Astrocyte (in vitro differentiated cells and primary cell): ENCODE measurements at places on chromosomes 6 and 20.

DNA sequence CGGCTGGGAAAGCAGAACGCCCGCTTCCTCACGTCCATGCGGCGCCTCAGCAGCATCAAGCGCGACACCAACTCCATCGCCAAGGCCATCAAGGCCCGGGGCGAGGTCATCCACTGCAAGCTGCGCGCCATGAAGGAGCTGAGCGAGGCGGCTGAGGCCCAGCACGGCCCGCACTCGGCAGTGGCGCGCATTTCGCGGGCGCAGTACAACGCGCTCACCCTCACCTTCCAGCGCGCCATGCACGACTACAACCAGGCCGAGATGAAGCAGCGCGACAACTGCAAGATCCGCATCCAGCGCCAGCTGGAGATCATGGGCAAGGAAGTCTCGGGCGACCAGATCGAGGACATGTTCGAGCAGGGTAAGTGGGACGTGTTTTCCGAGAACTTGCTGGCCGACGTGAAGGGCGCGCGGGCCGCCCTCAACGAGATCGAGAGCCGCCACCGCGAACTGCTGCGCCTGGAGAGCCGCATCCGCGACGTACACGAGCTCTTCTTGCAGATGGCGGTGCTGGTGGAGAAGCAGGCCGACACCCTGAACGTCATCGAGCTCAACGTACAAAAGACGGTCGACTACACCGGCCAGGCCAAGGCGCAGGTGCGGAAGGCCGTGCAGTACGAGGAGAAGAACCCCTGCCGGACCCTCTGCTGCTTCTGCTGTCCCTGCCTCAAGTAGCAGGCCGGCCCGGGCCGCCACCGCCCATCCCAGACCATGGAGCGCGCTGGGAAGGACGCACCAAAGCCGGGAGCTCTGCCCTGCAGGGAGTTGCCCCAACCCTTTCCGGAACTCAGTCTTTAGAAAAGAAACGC is 36.7 kb downstream of the STX11 start:
- no peak for DNase-seq

GRCh38 chr20:18108326-18108725 is 29.3 kb upstream of the KAT14 start:
- DNase-seq: no peak

DNA sequence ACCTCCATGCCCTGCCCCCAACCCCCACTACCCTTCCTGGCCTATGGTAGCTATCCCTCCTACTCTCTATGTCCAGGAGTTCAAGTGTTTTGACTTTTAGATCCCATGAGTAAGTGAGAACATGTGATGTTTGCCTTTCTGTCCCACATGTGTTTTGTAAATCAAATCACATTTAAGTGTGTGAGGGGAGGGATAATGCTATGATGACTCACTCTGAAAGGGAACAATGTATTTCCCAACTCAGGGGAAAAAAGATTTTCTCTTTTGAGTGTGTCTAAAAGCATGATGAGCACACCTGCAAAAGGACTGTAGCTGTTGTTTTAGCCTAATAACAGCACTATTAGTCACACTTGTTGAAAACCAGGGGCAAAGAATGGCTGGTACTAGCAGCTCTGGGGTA is 193.7 kb downstream of the GJA10 start:
- peak; percentile 84 for DNase-seq

DNA sequence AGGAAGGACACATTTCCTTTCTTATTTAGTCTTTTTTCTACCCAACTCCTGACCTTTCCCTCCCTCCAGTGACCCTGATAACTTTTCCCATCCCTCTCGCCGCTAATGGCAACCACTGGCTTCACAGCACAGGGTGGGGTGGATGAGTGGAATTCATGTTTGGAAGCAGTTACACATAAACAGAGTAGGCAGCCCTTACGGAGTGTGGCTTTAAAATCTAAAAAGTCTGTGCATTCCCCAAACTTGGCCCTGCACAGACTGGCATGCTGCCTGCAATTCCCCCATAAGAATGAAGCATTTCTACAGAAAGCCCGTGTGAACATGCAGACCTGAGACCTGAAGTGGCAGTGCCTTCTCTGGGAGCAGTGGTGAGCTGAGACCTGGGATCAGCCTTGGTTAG is 275.9 kb upstream of the PRND start:
- peak; percentile 12 for DNase-seq

- DNase-seq: no peak
Observed at GRCh38 chr20:44769481-44769863, 23.8 kb downstream of the KCNK15 start.

DNA sequence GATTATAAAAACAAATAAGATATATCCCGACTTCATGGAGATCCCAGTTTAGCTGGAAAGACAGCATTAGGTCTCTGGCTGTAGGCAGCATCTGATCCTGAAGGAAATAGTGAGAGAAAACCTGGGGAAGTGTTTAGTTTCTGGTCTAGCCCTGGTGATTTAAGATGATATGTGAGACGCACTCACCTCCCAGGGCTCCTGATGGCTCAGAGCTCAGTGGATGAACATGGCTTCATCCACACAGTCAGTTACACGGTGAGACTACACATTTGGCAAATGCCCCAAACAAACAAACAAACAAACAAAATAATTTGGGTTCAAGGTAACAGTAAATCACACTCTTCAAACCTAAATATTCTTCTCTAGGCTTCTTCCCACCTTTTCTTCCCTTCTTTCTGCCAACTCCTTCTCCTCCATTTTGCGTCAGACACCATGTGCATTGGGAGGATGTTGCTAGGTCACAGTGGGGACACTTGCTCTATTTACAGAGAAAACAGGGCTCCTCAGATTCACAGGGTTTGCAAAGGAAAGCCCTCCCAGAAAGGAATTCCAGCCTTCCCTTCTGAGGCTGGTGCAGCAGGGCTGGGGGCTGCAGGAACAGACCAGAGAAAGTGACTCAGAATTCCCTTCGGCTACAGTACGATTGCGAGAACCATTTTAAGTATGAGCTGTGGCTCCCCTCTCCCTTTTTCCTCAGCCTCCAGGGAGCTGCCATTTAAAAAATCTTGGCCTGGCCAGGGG is 59.6 kb upstream of the SALL4 start:
- peak; percentile 42 for DNase-seq

DNA sequence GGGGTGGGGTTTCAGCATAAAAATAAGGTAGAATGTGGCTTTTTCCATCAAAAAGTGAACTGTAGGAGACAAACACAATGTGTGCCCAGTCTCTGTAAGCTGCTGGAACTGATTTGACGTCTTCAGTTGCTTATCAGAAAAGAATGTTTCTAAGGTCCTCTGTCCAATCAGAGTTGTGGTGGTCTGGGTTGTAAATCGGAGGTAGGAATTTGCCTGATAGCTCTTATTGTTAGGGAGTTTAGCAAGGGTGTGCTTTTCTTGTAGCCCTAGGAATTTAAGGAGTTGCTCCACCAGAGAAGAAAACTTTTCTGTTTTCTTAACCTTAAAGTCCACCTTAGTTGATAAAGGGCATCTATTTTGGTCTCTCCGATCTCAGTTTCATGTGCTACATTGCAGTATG is 10.4 kb upstream of the SSTR4 start:
- DNase-seq: no peak

DNA sequence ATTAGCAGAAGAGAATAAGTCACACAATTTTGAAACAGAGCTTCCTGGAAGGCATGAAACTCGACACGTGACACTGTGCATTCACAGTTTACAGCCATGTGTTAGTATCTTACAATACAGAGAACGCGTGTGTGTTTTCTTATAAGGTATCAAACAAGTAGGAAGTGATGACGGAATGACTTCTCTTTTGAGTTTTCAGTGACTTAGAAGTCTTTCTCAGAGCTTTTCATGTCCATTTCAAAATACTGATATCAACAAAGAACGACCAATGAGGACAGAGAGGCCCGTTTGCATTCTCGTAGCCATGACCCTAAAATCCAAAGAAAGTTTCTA is 36.6 kb upstream of the DUSP22 start:
- DNase-seq: no peak
